ENCODE measurements at places on chromosomes 12 and 14.

- peak; percentile 23 for DNase-seq
These were observed 201.7 kb downstream of the EXOC5 start for GRCh38 chr14:57066887-57067513.

GRCh38 chr12:3107954-3108353, 30.8 kb downstream of the TSPAN9 start:
- DNase-seq, result no peak

DNA sequence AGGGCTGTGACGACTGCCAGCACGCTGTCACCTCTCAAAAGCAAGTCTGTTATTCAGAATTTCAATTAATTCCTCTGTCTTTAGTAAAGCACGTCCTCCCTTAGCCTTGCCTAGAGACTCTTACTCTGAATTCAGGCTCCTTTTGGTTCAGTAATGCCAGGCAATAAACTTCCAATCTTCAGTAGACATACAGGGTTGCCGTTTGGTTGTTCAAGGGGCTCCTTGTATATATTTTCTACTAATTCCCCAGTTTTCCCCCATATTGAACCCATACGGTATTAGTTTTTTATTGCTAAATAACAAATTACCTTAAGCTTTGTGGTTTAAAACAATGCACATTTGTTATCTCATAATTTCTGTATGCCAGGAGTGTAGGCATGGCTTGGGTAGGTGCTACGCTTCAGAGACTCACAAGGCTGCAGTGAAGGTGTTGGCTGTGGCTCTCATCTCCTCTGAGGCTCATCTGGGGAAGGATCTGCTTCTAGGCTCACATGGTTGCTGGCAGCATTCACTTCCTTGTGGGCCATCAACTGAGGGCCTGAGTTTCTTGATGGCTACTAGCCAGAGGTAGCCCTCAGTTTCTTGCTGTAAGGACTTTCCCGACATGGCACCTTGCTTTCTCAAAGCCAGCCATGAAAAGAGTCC, 7.3 kb upstream of the CLECL1 start:
- DNase-seq, result no peak

DNA sequence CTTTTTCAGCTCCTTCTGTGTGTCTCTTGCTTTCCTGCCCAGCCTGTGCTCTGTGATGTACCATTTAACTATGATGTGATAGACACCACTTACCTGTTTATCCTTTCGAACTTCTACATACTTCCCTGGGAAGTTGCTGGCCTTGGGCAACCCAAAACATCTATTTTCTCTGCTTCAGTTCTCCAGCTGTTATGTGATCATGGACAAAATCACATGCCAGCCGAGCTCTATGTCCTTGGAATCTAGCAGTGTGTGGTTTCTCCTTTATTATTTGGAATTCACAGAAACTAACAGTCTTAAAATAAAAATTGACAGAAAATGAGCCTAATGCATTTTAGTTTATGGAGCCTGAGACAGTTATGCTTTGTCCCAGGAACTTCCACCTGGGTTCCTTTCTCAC, 22.9 kb downstream of the BMAL2 start:
- no peak for DNase-seq

DNA sequence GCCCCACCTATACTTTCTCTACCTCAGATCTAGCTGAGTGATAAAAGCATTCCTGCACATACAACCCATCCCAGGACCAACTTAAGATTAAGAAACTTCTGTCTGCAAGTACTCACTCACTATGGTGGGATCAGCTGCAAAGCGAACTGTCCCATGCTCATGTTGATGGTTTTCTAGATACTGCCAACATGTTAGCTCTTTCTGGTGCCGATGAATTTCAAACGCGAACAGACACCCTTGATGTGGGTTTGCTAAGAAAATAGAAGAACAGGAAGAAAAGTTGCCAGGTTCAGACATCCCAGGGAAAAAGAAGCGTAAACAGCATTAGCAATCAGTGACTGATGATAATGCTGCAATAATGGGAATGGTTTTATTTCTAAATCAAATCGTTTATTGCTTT, 1.5 kb upstream of the SLC39A2 start:
- DNase-seq, result no peak

DNA sequence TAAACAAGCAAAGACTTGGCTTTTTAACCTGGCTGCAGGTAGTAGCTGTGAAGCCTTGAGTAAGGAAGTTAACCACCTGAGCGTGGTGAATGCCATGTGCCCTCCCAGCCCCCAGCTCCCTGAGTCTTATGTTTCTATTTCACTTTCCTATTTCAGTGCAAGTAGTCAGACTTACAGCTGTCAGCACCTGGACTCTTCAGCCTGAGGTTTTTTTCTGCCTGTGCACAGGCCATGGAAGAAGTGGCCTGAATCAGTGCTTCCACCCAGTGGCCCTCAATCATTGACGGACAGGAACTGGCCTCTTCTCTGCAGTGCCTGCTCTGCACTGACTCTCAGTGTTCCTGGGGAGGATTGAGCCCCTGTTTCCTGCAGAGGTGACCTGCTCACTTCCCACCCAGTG, 796.4 kb downstream of the MED13L start:
- no peak for DNase-seq

DNA sequence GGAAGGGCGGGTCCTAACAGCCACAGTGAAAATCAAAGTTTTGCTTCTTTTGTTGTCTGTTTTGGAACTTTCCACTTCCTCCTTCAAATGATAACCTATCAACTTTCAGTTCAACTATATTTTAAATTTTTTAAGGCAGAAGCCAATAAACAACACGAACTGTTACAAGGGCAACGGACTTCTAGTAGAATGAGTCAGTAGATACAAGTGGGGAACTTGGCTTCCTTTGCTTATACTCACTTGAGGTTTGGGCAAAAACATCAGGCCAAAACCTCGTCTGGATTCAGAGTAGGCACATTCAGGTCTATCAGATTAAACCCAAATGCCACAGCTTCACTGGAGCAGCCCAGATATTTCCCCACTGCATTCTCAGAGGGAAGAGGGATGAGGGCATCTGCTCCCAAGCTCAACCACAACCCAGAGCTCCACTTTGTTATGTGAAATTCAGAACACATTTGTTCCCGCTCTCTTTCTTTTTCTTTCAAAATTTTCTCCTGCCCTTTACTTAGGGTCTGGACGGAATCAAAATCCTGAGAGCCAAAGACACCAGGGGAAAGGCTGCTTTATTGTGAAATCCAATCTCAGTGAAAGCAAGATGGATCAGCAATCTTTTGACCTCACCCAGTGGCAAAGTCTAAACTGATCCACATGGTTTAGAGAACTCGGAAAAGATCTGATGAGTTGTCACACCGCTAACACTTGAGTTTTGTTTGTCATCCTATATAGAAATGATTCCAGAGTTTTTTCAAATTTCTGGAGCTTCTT, 152.5 kb upstream of the BTG1 start:
- no peak for DNase-seq

- DNase-seq, result no peak
These were observed 62.2 kb downstream of the BMP4 start for GRCh38 chr14:53894456-53894855.

DNA sequence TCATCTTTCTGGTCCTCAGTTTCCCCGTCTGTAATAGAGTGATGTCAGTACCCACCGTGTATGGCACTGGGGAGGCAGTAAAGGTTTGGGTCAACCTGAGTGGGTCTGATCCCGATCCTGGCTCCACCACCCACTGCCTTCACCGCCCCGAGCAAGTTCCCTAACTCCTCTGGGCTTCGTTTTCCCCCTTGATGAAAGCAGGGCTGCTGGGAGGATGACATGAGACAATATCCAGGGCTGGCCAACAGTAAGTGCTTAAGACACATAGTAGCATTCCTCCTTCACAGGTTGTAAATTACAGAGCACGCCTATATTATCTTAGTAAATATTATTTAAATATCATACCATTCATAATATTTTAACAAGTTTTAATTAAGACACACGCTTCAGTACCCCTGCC, 595 bp downstream of the PLEK2 start:
- no peak for DNase-seq

DNA sequence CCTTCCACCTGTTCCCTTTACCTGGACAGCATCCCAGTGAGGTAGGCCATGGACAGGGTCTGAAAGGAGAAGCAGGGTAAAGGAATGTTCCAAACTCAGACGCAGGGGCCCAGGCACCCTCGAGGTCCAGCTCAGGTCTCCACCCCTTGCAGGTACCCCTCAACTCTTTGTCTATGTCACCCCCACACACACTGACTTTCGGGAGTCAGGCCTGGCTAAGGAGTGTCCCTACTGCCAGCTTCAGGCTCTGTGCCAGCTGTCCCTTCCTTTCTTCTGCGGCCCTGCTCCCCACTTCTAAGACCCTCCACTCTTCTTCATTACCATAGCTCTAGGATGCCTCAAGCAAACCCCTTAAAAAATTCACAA, 13.6 kb downstream of the FAIM2 start:
- no peak for DNase-seq

- no peak for DNase-seq
These were observed 300.7 kb upstream of the SEL1L start for GRCh38 chr14:81834308-81834707.

- DNase-seq, result peak; percentile 66
These were observed 1.5 kb downstream of the GTF2A1 start for GRCh38 chr14:81219210-81219758.

- DNase-seq, result no peak
These were observed 159.2 kb downstream of the GCH1 start for GRCh38 chr14:54743382-54743781.

GRCh38 chr14:96920023-96920422, 122.8 kb downstream of the VRK1 start:
- no peak for DNase-seq

- no peak for DNase-seq
These were observed 201.2 kb upstream of the PRICKLE1 start for GRCh38 chr12:42790761-42791151.

DNA sequence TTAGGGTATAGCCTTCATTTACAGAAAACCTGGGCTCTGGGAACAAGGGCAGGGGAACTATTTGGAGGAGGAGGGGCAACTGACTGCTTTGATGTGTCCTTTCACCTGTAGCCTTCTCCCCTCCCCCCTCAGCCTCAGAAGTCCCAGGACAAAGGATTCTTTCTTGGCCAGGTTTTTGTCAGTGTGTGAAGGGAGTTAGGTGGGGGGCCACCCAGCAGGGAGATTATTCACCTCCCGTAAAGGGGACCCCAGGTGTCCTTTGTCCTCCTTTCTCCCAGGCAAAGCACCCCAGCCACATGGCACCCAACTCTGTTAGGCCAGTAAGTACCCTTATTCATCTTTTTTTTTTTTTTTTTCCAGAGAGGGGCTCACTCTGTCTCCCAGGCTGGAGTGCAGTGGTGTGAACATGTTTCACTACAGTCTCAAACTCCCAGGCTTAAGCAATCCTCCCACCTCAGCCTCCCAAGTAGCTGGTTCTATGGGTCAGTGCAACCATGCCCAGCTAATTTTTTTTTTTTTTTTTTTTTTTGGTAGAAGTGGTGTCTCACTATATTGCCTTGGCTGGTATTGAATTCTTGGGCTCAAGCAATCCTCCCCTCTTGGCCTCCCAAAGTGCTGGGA, 723 bp upstream of the NFE2 start:
- DNase-seq, result no peak

GRCh38 chr12:113829212-113829611, 136.9 kb downstream of the RBM19 start:
- no peak for DNase-seq

DNA sequence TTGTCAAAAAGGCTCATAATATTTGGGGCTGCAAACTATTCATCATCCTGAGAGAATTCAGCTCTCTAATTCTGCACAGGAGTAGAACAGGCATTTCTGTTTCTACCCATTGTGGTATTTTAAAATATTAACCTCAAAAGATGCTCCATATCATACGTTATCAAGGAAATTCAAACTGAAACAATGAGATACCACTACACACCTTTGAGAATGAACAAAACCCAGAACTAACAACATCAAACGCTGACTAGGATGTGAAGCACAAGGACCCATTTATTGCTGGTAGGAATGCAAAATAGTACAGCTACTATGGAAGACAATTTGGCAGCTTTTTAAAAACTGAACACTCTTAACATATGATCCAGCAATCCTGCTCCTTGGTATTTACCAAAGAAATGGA, 171.8 kb downstream of the DUSP6 start:
- DNase-seq, result no peak

- peak; percentile 5 for DNase-seq
These were observed 53.0 kb downstream of the IFNG-AS1 start for GRCh38 chr12:68042212-68042699.

GRCh38 chr12:108802101-108802961, 55.1 kb downstream of the SSH1 start:
- no peak for DNase-seq

DNA sequence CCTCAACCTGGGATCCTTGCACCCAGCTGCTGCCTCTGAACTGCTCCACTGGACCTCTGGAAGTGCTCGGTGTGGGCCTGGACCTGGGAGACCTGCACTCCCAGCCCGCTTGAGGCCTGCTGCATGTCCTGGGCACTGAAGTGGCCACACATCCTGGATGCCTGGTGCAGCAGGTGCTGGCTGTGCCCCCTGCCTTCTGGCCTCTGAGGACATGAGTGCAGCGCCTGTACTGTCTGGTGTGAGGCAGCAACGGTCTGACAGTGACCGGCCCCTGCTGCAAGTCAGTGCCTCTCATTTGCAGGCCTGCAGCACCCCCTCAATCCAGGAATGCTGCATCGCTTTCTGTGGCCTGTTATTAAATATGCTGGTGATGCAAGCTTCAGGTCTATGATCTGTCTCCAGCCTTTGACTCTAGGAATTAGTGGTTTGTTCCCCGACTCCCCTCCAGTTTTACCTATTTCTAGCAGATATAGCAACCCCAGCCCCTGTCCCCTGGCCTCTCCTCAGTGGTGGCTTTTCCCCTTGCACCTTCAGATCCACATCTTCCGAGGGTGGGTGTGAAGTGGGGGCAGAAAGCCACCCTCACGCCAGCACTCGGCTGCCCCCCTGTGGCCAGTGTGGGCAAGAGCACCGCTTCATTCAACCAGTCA, 3.6 kb downstream of the SMIM41 start:
- DNase-seq, result peak; percentile 54

- no peak for DNase-seq
These were observed 55.6 kb upstream of the GTF2A1 start for GRCh38 chr14:81276073-81277069.

GRCh38 chr12:132006056-132006680, 56.4 kb downstream of the EP400 start:
- DNase-seq, result no peak

- no peak for DNase-seq
These were observed 90.0 kb downstream of the C12orf50 start for GRCh38 chr12:87939182-87939581.

- DNase-seq, result no peak
These were observed 229.7 kb upstream of the NPAS3 start for GRCh38 chr14:32709027-32709426.

- DNase-seq, result no peak
These were observed 492.9 kb downstream of the VRK1 start for GRCh38 chr14:97290065-97290464.

Data from stimulated activated CD8-positive, alpha-beta memory T cell treated with anti-CD3 and anti-CD28 coated beads, Interleukin-2, amount 100 ng/mL, for 48 hours (primary cell).